ENCODE measurements at places on chromosomes 5 and 9.

GRCh38 chr9:120914953-120915352 is 11.6 kb downstream of the TRAF1 start:
- DNase-seq: no peak
- no peak overlapping the region for H3K4me3 ChIP-seq
- peak overlapping the region; percentile 26 for H3K27ac ChIP-seq
- peaks cover 91% of the 10 kb centered on the region for H3K36me3 ChIP-seq
- H3K27me3 ChIP-seq: no peaks in the 10 kb centered on the region

GRCh38 chr9:20357037-20357432 is 265.3 kb downstream of the MLLT3 start:
- DNase-seq: no peak
- H3K27me3 ChIP-seq: no peaks in the 10 kb centered on the region
- no peak overlapping the region for H3K27ac ChIP-seq
- H3K4me1 ChIP-seq: peaks cover 70% of the 10 kb centered on the region
- no peak overlapping the region for H3K4me3 ChIP-seq

DNA sequence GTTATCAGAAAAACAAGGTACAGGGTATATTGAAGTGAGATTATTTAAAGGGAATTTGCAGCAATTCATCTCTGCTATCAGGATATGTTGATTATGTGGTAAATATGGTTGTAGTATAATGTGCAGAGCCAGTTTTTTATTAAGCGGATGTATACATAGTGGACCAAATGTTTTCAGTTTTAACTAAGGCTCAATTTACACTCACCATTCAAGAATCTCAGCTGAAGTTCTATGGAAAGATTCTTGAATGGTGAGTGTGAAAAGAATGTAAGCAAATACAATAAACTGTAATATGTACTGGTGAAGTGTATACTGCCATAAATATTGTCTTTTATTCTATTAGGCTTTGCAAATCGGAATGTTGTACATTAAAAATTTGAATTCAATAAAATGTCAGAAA is 895.9 kb upstream of the CDH10 start:
- no peaks in the 10 kb centered on the region for H3K27me3 ChIP-seq
- H3K4me1 ChIP-seq: no peaks in the 10 kb centered on the region
- no peaks in the 10 kb centered on the region for H3K36me3 ChIP-seq
- H3K27ac ChIP-seq: no peak overlapping the region

GRCh38 chr5:4676934-4677333 is 463.2 kb upstream of the ADAMTS16 start:
- H3K4me3 ChIP-seq: no peak overlapping the region
- H3K36me3 ChIP-seq: no peaks in the 10 kb centered on the region
- no peaks in the 10 kb centered on the region for H3K4me1 ChIP-seq
- no peak for DNase-seq
- H3K27me3 ChIP-seq: no peaks in the 10 kb centered on the region

DNA sequence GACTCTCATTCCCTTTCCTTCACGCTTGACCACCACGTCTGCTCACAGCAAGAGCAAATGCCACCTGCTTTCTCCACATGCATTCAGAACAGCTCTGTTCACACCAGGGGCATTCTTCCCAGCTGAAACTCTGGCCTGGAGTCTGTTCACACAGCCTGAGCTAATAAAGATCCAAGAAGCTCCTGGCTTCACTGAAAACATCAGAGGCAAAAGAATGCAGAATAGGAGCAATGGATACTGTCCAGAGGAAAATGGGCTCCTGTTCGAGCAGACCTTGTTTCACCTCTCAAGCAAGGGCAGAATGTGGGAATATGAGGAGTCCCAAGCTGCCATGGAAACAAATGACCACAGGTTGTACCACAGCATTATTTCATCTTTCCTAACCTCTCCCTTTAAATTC is 402.7 kb upstream of the TNC start:
- no peaks in the 10 kb centered on the region for H3K36me3 ChIP-seq
- no peak overlapping the region for H3K27ac ChIP-seq
- H3K27me3 ChIP-seq: peaks cover 4% of the 10 kb centered on the region
- H3K4me1 ChIP-seq: no peaks in the 10 kb centered on the region

DNA sequence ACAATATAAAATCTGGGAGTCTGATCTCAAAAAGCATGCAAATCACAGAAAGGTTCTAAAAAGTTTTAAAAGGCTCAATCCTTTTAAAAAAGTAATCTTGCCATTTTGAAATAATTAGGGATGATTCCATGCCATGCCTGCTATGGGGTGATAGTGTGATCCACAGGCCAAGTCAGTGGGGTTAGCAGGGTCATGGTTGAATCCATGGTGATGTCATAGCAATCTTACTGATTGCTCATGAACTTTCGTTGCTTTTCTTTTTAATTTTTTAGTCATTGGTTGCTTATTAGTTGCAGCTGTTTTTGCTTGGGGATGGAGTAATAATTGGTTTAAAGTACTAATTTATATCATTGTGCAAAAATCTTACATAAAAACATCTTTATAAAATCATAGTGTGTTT is 485.0 kb downstream of the ENC1 start:
- H3K4me3 ChIP-seq: no peak overlapping the region
- H3K4me1 ChIP-seq: no peaks in the 10 kb centered on the region
- no peak for DNase-seq
- no peaks in the 10 kb centered on the region for H3K36me3 ChIP-seq
- peaks cover 20% of the 10 kb centered on the region for H3K27me3 ChIP-seq

GRCh38 chr5:147081311-147081764 is 153.5 kb upstream of the STK32A start:
- DNase-seq: no peak
- H3K27ac ChIP-seq: no peak overlapping the region
- no peaks in the 10 kb centered on the region for H3K27me3 ChIP-seq

DNA sequence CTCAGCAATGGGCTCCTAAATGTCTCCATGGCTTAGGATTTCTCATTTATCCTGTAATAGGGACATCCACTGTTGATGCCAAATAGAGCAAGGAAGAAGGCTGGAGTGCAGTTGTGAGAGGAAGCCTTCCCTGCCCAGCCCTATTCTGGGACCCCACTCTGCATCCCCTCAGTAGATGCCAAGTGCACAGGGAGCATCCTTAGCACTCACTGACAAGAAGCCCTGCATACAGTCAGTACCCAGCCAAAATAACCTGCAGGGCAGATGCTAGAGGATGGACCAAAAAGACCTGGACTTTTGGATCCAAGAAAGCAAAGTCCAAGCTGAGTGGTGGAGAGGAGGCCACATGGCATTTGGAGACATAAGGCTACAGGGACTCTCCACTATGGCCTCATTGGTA is 113.5 kb upstream of the SPOCK1 start:
- no peak overlapping the region for H3K27ac ChIP-seq
- no peaks in the 10 kb centered on the region for H3K4me1 ChIP-seq
- no peak overlapping the region for H3K4me3 ChIP-seq
- DNase-seq: no peak
- no peaks in the 10 kb centered on the region for H3K36me3 ChIP-seq

GRCh38 chr5:150181766-150182545 is 7.9 kb upstream of the SLC6A7 start:
- no peak for DNase-seq
- no peak overlapping the region for H3K27ac ChIP-seq
- no peaks in the 10 kb centered on the region for H3K36me3 ChIP-seq
- no peak overlapping the region for H3K4me3 ChIP-seq
- no peaks in the 10 kb centered on the region for H3K4me1 ChIP-seq
- peaks cover 6% of the 10 kb centered on the region for H3K27me3 ChIP-seq

- H3K27me3 ChIP-seq: no peaks in the 10 kb centered on the region
- no peak for DNase-seq
- H3K4me1 ChIP-seq: peaks cover 32% of the 10 kb centered on the region
These were observed 24.2 kb downstream of the PSMB7 start for GRCh38 chr9:124390794-124391658.

- DNase-seq: no peak
- peaks cover 49% of the 10 kb centered on the region for H3K36me3 ChIP-seq
- H3K27ac ChIP-seq: peak overlapping the region; percentile 56
- no peak overlapping the region for H3K4me3 ChIP-seq
- H3K27me3 ChIP-seq: no peaks in the 10 kb centered on the region
- peaks cover 52% of the 10 kb centered on the region for H3K4me1 ChIP-seq
These were observed 22.8 kb downstream of the OSTF1 start for GRCh38 chr9:75111019-75111622.

All from activated CD4-positive, alpha-beta memory T cell treated with anti-CD3 and anti-CD28 coated beads, Interleukin-2, amount 10 ng/mL, durations not matched to agents 7 days and 5 days (primary cell).